ENCODE measurements at places on chromosomes 7 and 10.

- DNase-seq = no peak
Measured at GRCh38 chr7:142528608-142529408, 220.5 kb upstream of the PRSS1 start.

GRCh38 chr7:121793716-121794115, 79.2 kb upstream of the PTPRZ1 start:
- DNase-seq = no peak

DNA sequence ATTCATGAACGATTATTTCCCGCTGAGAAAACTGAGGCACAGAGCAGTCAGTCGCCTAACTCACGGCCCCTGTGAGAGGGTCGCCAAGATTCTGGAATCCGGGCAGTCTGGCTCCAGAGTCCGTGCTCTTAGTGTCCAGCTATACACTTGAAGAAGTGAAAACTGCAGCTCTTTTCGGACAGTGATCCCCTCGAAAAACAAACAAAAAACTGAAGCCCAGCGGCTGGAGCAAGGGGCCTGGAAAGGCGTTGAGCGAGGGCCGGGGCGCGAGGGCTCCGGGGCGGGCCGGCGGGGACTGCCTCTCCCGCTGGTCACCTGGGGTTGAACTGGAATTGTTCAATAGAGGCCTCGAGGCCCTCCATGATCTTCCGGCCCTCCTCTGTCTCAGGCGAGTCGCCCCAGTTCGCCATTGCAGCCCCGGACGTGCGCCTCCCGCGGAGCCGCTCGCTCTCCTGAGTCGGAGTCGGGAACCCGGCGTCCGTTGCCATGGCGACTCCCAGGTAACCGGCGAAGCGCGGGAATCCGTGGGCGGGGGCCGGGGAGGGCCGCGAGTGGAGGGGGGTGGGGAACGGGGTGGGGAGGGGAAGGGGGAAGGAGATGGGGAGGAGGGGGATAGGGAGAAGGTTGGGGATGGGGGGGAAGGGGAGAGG, 881 bp downstream of the C10orf67 start:
- peak; percentile 1 for DNase-seq

DNA sequence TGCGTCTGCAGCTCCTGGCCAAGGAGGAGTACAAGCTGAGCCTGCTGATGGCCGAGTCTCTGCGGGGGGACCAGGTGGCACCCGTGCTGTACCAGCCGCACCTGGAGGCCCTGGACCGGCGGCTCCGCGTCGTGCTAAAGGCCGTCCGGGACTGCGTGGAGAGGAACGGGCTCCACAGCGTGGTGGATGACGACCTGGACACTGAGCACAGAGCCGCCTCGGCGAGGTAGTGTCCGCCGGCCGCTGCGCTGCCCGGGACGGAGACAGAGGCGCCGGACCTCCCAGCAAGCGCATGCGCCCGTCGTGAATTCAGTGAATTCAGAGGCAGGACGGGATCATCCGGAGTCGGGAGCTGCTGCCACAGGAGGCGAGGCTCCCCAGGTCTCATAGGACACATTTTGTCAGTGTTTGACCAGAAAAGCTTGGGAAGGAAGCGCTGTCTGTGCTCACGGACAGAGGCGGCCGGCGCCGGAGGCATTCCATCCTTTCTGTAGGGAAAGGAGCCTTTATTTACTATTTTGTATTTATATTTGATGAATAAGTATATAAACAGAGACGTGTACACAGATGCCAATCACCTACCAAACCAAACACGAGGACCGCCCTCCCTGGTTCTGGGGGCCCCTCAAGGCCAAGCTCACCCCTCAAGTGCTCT, 30.1 kb upstream of the FOXL3 start:
- no peak for DNase-seq

- no peak for DNase-seq
Measured at GRCh38 chr7:71301167-71301566, 169.2 kb downstream of the GALNT17 start.

DNA sequence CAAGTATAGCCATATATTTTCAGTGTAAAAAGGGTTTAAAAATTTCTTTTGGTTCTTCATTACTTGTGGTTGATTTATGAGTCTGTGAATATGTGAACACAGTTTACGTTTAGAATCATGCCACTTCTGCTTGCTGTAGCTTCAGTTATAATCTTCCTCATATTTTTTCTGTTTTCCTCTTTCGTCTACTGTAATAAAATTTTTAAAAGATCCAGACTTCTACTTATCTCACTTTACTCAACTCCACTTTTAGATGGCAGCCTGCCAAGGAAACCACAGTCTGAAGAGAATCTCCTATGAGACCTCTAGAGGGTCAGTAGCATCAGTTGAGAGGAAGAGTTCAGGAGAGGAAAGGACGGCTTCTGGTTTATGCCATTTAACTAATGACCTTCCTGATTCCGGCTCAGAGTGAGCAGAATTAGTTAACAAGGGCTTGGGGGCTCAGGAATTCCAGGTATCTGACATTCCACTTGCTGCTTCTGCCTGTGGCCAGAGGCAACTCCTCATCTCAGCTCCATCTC, 21.4 kb downstream of the CREB5 start:
- DNase-seq = peak; percentile 2

GRCh38 chr10:133400624-133401424, 6.9 kb downstream of the MTG1 start:
- DNase-seq = no peak

DNA sequence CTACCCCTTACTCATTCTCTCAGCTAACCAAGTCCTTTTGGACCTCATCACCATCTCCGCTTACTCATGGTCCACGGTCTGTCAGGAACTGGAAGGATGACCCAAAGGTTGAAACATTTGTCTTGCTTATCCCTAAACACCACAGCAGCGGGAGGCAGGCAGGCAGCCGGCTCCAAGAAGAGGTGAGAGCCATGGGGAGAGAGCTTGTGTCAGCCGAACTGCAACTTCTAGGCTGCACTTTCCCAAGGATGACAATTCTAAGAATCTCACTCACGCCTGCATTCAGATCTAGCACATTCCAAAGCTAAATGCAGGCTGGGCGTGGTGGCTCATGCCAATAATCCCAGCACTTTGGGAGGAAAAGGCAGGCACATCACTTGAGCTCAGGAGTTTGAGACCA, 86.0 kb downstream of the SPDYE5 start:
- no peak for DNase-seq

- DNase-seq = no peak
Measured at GRCh38 chr10:124070666-124071065, 22.7 kb downstream of the CHST15 start.

- no peak for DNase-seq
Measured at GRCh38 chr7:47852330-47853245, 95.7 kb downstream of the PKD1L1 start.

GRCh38 chr7:94375691-94376090, 19.0 kb upstream of the COL1A2 start:
- DNase-seq = no peak

DNA sequence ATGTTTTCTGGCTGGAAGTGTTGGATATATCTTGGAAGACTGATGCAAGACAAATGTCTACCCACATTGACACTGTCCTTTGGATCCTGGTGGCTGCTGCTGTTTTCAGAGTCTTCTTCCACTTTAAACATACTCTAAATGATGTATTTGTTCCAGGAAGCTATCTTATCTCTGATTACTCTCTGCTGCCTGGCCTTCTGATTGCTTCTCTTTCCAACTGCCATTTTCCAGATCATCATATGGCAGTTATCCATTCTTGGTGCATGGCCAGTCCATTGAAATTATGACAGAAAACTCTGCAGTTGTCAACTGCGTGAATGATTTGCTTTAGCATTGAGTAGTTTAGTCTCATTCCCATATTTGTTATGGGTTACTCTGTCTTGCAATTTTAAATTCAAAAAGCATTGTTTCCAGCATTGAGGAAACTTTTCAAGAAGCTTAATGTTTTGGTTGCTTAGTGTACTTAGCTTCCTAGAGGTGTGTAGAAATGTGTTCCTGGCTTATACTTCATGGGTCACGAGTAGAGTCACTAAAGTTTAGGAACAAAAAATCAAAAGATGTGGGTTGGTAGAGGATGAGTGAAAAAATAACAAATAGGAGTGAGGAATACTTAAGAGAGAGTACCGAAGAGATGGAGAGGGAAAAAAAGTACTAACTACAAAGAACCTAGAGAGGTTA, 268.3 kb upstream of the MTPN start:
- no peak for DNase-seq

DNA sequence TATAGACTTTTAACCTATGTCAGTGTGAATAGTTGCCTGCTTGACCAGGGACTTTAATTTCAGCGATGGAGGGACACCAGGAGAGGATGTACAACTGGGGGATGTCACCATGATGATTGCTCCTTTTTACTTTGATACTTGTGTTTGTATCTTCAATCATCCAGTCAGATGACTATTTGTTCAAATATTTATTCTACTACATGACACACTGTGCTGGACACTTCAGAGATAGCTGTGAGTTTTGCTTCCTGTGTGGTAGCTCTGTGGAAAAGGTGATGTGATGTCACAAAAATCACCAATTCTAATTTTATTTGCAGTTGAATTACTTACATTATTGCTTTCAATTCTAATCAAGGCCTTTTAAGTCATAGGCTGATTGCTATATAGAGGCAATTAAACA, 62.7 kb upstream of the CREB5 start:
- no peak for DNase-seq

DNA sequence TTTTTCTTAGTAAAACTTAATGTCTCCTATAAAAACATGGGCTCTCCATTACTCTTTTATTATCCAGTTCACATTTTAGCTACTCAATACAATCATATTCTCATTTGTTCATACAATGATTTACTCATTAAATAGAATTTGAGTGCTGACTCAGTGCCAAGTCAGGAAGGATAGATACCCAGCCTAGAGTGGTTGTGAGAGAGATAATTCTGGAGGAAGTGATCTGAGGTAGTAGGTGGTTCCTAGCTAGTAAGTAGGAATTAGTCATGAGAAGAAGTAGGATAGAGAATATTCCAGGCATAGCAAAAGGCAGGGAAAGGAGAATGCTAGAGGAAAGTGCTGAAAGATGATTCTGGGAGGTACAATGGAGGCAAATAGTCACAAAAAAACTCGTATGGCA, 133.5 kb upstream of the MBL2 start:
- DNase-seq = no peak

- DNase-seq = no peak
Measured at GRCh38 chr10:78212786-78213175, 179.1 kb downstream of the RPS24 start.

GRCh38 chr10:103605359-103606096, 112.0 kb downstream of the NEURL1 start:
- no peak for DNase-seq

GRCh38 chr7:139681463-139681755, 96.4 kb downstream of the HIPK2 start:
- DNase-seq = no peak

DNA sequence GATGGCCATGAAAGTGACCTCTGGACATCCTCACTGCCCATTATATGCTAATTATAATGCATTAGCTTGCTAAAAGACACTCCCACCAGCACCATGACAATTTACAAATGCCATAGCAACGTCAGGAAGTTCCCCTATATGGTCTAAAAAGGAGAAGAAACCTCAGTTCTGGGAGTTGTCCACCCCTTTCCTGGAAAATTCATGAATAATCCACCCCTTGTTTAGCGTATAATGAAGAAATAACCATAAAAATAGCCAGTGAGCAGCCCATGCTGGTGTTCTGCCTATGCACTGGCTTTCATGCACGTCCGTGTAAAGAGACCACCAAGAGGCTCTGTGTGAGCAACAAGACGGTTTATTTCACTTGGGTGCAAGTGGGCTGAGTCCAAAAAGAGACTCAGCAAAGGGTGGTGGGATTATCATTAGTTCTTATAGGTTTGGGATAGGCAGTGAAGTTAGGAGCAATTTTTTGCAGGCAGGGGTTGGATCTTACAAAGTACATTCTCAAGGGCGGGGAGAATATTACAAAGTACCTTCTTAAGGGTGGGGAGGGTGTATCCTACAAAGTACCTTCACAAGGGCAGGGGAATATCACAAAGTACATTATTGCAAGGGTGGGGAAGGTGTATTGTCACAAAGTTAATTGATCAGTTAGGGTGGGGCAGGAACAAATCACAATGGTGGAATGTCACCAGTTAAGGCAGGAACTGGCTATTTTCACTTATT, 45.6 kb downstream of the LBX1 start:
- DNase-seq = no peak

Data from DMS79 (cell line).